HL-60 (cell line): ENCODE measurements at places on chromosomes 1 and 21.

- DNase-seq: no peak
Observed at GRCh38 chr1:24022581-24023361, 42.6 kb upstream of the SRSF10 start.

GRCh38 chr1:206768472-206769303 lies 1.9 kb upstream of the IL19 start:
- DNase-seq: no peak

DNA sequence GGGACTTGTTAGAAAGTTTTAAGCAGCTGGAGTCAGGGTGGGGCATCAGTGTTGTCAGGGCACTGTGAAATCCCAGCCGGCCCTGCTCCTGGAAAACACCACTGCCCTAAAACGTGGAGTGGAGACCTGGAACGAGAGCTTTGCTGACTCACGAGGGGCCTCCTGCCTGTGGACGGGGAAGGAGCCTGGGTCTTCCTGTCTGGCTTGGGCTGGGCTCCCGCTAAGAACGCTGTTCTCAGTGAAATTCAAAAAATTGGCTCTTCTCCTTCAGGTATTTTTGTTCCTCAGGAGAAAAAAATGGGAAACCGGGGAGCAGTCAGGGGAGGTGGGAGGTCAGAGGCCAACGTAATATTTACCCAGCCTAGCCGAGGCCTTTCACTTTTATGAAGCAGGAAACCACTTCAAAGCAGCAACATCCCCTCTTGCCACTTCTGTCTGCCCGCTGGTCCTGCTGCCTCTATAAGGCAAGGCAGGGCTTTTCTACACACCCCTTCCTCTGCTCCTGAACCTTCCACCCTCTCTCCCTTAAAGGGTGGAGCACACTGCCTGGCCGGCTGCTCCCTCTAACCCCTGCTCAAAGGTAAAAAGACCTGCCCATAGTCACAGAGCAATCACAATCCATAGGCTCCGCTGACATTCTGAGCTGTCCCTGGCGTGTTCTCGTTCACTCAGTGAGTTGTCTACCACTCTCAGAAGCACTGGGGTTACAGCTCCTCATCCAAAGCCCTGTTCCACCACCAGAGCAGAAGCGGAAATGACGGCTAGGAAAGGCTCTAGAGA lies 8.0 kb downstream of the PLXNA2 start:
- DNase-seq: no peak

GRCh38 chr21:44590311-44590721 lies 2.0 kb downstream of the KRTAP10-6 start:
- DNase-seq: no peak

GRCh38 chr1:28449904-28450303 lies 55.9 kb upstream of the RCC1 start:
- no peak for DNase-seq

GRCh38 chr1:23617084-23617521 lies 57.8 kb upstream of the ID3 start:
- no peak for DNase-seq

GRCh38 chr1:198906739-198907422 lies 268.0 kb downstream of the PTPRC start:
- no peak for DNase-seq

- DNase-seq: no peak
Observed at GRCh38 chr1:16189921-16190621, 22.4 kb downstream of the ARHGEF19 start.

- DNase-seq: no peak
Observed at GRCh38 chr1:92503043-92503925, 16.6 kb upstream of the GFI1 start.

- DNase-seq: no peak
Observed at GRCh38 chr21:21187579-21187978, 189.4 kb downstream of the NCAM2 start.

GRCh38 chr1:79741720-79742421 lies 735.3 kb upstream of the ADGRL4 start:
- no peak for DNase-seq

DNA sequence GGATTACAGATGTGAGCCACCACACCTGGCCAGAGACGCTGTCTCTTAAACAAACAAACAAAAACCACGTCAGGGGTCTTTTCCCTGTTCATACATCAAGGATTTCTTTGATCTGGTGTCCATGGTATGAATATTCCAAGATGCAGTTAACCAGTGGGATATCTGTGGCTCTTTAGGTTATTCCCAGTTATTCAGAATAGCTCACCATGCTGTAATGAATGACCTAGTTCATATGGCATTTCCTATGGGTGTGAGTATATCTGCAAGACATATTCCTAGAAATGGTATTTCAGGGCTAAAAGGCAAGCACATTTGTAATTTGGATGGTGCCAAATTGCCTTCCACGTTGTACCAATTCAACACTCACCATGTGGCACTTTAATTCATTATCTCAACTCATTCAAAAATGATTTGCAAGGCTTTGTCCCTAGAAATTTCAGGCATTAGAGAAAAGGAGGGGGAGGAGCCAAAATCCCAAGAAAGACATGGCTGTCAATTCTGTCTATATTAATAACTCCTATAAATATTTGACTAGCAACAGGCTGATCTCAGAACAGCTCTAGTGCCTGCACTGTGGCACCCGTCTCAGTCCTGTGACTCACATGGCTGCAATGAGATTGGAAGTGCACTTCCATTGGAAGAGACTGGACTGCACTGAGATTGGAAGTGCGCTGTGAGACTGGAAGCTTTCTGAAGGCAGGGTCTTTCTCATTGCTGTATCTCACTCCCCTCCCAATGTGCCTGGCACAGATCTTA lies 6.0 kb upstream of the STMN1 start:
- no peak for DNase-seq

GRCh38 chr1:172399756-172400721 lies 20.4 kb upstream of the C1orf105 start:
- DNase-seq: no peak

DNA sequence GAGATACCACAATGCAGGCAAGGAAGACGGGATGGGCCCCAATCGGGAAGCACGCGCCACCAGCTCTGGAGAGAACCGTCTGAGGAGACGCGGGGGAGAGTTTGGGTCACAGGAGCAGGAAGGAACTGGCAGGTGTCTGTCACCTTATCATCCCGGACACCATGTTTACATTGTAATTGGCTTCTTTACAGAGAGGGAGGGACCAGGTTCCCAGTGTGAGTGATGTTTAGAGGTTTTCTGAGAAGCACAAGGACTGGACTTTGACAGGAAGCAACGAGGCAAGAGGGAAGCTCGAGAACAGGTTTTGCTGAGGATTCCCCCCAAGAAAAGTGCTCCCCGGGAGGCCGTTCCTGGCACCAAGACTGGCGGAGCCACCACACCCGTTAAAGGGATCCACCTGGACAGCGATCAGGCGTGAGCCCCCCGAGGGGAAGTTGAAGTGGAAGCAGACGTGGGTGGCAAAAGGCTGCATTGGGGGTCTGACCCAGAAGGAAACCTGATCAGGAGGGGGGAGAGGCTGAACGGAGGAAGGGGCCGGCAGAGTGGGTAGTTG lies 957 bp downstream of the EPS15 start:
- peak; percentile 55 for DNase-seq

DNA sequence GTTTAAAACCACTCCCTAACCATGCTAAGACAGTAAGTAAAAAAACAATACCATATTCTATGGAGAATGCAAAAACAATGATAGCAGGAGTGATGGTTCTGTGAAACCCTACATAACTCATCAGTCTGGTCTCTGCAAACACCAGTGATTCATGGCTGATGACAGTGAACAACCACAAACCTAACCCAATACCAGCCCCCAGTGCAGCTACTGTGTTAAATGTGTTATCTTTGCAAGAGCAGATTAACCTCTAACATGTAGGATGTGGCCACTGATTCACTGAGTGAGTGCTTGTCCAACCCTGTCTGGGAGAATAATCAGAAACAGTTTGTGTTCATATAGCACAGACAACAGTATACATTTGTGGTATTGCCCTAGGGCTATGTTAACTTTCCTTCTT lies 100.2 kb upstream of the COG2 start:
- no peak for DNase-seq

- no peak for DNase-seq
Observed at GRCh38 chr1:151963288-151963687, 30.4 kb downstream of the S100A10 start.

- DNase-seq: no peak
Observed at GRCh38 chr1:175885326-175885725, 141.9 kb upstream of the TNR start.

DNA sequence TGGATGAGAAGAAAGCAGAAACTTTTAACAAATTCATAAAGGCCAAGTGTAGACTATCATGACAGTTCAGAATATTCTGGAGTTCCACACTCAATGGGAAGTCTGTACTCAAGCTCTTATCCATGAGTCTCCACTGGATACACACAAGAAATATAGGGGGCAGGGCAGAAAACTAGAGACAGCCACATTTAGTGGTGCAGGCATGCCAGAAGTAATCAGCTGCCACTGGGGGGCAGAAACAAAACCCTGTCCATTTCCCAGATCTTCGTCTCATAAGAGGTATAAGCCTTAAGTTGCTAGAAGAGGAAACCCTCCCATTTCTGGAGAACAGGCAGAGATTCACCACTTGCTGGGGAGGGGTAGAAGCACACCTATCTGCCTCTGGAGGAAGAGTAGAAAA lies 166.8 kb upstream of the GALNT2 start:
- no peak for DNase-seq

GRCh38 chr1:54289712-54290233 lies 89.8 kb downstream of the MRPL37 start:
- no peak for DNase-seq

GRCh38 chr1:210747890-210748289 lies 386.1 kb downstream of the KCNH1 start:
- DNase-seq: no peak

DNA sequence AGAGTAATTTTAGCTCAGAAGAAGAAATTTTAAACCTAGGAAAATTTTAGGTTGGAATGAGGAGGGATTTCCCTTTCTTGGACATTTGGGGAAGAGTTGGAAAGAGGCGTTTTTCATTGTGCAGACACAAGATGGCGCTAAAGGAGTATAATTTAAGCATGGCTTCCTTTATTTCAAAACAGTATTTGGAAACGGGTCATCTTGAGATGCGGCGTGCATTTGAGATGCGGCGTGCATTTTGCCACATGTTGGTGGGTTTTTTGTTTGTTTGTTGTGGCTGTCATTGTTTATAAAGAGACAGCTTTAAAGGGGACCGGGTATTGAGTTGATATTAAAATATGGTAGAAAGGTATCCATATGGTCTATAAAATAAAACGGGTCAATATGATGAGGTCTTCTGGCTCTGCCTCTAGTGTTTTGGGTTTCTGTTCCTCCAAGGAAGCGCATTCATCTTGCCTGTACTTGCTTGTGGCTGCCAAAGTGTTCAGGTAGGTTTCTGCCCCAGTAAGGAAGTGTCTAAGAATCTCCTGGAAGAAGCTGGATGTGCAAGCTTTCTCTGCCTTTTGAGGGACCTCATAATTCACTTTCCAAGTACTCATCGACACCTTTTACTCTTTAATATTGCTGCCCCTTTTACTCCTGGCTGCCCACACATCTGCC lies 210.3 kb downstream of the SLC35F3 start:
- peak; percentile 20 for DNase-seq

DNA sequence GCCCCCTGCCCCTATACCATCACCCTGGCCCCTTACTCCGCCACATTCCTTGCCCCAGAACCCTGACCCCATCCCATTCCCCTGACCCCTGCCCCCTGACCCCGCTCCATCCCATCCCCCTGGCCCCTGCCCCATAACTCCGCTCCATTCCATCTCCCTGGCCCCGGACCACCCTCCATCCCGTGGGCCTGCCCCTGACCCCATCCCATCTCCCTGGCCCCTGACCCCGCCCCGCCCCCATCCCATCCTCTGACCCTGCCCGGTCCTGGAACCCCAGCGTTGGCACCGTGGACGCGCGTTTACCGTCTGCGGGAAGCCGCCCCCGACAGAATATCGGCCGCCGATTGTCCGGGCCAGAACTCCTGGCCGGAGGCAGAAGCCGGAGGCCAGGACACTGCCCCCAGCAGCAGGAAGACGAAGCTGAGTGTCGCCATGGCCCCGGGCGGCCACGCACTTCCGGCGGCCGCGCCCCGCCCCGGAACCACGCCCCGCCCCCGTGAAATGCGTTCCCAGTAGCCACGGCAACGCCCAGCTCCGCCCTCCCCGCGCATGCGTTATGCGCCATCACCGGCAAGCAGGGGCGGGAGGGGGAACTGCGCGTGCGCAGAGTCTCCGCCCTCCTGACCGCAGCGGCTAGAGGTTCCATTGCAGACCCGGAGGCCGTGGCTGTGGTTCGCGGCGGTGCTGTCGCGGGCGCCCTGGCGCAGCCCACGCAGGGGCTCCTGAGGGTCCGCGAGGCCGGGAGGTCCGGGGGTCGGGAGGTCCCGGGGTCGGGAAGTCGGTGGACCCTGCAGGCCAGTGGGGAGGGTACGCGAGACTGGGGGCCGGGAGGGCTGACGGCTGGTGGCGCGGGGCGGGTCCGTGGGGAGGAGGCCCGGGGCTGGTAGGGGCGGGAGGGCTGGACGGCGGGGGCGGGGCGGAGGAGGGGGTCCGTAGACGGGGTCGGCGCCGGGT lies at the start of gene POFUT2:
TSS of gene POFUT2 (minus strand) at position 458 of the 954 bp plus-strand sequence. CDS start at position 434, 24 bp downstream.
- DNase-seq: peak; percentile 94

DNA sequence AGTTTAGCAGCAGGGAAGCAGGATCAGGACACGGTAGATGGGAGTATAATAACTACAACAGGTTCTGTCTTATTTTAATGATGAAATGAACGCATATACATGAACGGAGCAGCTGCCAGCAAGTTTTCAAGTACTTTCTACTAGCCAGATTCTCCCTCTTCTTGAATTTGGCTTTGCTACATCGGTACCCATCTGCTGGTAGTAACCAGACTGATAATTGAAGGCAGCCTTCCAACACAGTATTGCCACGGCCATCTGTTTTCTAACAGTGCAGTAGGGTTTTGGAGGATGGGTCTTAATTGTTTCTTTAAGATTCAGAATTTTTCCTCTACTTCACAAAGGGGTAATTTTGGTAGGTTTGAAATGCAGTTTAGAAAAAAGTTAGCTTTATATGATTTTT lies 33.4 kb downstream of the CENPF start:
- no peak for DNase-seq

- no peak for DNase-seq
Observed at GRCh38 chr1:194013561-194013960, 827.1 kb upstream of the B3GALT2 start.

- no peak for DNase-seq
Observed at GRCh38 chr1:7769673-7770412, 1.3 kb upstream of the VAMP3 start.

DNA sequence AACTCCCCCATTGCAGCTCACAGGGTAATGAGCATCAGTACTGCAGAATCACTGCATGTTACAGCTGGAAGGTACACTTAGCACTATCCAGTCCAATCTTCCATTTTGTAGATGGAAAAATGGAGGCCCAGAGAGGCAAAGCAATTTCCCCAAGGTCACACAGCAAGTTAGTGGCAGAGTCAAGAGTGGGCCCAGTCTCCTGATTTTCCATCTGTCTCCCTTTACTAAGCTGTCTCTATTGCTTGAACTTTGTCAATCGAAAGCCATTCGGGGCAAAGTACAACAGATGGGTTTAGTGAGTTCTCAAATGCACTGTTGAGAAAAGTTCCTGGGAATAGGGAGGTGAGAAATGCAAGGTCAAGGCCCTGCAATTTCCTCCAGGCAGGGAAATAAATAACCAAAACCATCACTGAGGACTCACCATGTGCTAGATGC lies 50.4 kb upstream of the IFFO2 start:
- no peak for DNase-seq
